Activated CD8-positive, alpha-beta T cell treated with anti-CD3 and anti-CD28 coated beads, Interleukin-2, amount 10 ng/mL, durations not matched to agents 7 days and 5 days (primary cell): ENCODE measurements at places on chromosomes 7 and 10.

GRCh38 chr10:930625-931325, 730 bp downstream of the LARP4B start:
- peak; percentile 30 for DNase-seq
- H3K4me3 ChIP-seq = peak overlapping the region; percentile 96
- H3K27me3 ChIP-seq = no peaks in the 10 kb centered on the region
- H3K36me3 ChIP-seq = peaks cover 21% of the 10 kb centered on the region

GRCh38 chr7:114086537-114086913, 167.7 kb upstream of the PPP1R3A start:
- peak overlapping the region; percentile 73 for H3K4me3 ChIP-seq
- peak overlapping the region; percentile 15 for H3K27ac ChIP-seq
- H3K27me3 ChIP-seq = peaks cover 67% of the 10 kb centered on the region
- peak; percentile 21 for DNase-seq

DNA sequence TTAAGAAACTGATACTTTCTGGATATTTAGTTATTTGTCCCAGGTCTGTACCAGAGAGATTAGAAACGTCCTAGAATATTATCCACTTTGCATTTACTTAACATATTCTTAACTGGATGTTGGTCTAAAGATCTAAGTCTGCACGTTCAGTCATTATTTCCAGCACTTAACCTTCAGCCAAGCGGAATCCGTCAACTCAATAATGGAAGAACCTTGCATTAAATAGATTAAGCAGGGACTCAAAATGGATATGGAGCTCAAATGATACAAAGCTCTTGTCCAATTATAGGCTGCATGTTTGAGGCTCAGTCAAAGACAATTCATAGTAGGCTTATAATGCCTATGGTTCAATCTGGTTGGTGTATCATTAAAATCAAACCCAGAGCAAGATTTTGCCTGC, 162.9 kb downstream of the SEMA3D start:
- no peaks in the 10 kb centered on the region for H3K4me1 ChIP-seq
- H3K27me3 ChIP-seq = peaks cover 3% of the 10 kb centered on the region
- H3K36me3 ChIP-seq = no peaks in the 10 kb centered on the region
- no peak for DNase-seq
- no peak overlapping the region for H3K27ac ChIP-seq

- H3K4me3 ChIP-seq = no peak overlapping the region
- peaks cover 3% of the 10 kb centered on the region for H3K4me1 ChIP-seq
- no peak overlapping the region for H3K27ac ChIP-seq
- H3K27me3 ChIP-seq = peaks cover 89% of the 10 kb centered on the region
Observed at GRCh38 chr7:97011536-97012364, 6.4 kb downstream of the DLX6 start.

GRCh38 chr10:119025776-119026175, 3.7 kb upstream of the NANOS1 start:
- peaks cover 4% of the 10 kb centered on the region for H3K27me3 ChIP-seq
- H3K4me3 ChIP-seq = no peak overlapping the region
- H3K36me3 ChIP-seq = no peaks in the 10 kb centered on the region
- H3K4me1 ChIP-seq = peaks cover 4% of the 10 kb centered on the region

- no peak overlapping the region for H3K4me3 ChIP-seq
- H3K36me3 ChIP-seq = no peaks in the 10 kb centered on the region
- peaks cover 14% of the 10 kb centered on the region for H3K27me3 ChIP-seq
- H3K4me1 ChIP-seq = no peaks in the 10 kb centered on the region
- DNase-seq = no peak
- H3K27ac ChIP-seq = no peak overlapping the region
Observed at GRCh38 chr10:3261921-3262320, 89.3 kb upstream of the PITRM1 start.

GRCh38 chr7:113204415-113204814, 86.1 kb upstream of the SMIM30 start:
- DNase-seq = no peak
- H3K4me3 ChIP-seq = no peak overlapping the region
- H3K27me3 ChIP-seq = no peaks in the 10 kb centered on the region
- H3K27ac ChIP-seq = no peak overlapping the region
- no peaks in the 10 kb centered on the region for H3K4me1 ChIP-seq

DNA sequence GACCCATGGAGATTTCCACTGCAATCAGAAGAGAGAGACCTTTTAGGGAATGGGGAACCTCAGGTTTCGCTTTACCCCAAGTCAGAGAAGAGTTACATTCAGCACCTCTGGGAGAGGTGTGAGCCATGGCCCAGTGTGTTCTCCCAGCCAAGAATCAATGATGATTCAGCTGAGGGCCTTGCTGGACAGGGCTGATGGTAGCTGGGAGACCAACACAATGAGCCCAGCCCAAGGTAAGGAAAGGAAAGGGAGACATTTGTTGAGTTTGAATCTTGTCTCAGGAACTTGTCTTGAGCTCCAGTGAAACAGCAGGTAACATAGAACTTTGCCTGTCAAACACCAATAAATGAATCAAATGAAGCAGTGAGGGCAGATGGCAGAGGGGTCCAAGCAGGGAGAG, 14.0 kb upstream of the PPIA start:
- no peak for DNase-seq
- no peak overlapping the region for H3K4me3 ChIP-seq
- H3K27ac ChIP-seq = peak overlapping the region; percentile 74
- H3K4me1 ChIP-seq = no peaks in the 10 kb centered on the region

GRCh38 chr7:150820578-150821198, 20.1 kb downstream of the TMEM176A start:
- H3K4me1 ChIP-seq = no peaks in the 10 kb centered on the region
- no peak for DNase-seq
- peaks cover 34% of the 10 kb centered on the region for H3K27me3 ChIP-seq
- no peaks in the 10 kb centered on the region for H3K36me3 ChIP-seq

- no peak overlapping the region for H3K4me3 ChIP-seq
- peaks cover 2% of the 10 kb centered on the region for H3K27me3 ChIP-seq
- no peak for DNase-seq
- no peaks in the 10 kb centered on the region for H3K4me1 ChIP-seq
Observed at GRCh38 chr7:24102988-24103387, 181.0 kb upstream of the NPY start.

DNA sequence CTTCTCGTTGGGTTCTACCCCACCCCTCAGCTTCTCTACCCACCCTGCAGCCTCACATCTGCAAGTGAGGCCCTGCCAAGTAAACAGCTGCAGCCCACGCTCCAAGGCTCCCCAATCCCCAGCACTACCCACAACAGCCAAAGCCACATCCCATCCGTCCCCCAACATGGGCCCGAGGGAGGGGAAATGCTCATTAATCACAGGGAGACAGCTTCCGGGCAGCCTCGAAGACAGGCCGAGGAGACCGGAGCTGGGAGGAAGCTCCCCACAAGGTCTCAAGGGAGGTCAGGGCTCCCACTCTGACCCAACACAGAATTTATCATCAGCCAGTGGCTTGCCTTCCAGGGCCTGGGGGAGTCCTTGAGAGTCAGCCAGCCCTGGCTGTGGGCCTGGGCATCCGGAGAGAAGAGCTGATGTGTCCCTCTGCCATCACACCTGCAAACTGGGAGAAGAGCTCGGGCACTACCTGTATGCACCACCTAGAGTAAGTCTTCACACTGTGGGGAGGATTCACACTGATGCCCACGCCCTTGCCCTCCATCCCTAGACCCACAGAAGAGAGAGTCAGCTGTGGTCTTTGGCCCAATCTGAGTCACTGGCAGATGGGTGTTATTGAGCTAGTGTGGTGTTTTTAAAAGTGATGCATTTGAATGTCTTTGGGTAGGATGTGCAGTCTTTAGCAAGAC, 115.5 kb upstream of the ZMIZ1 start:
- H3K36me3 ChIP-seq = no peaks in the 10 kb centered on the region
- H3K27ac ChIP-seq = no peak overlapping the region
- DNase-seq = no peak

- no peak overlapping the region for H3K4me3 ChIP-seq
- H3K27ac ChIP-seq = no peak overlapping the region
- peaks cover 22% of the 10 kb centered on the region for H3K27me3 ChIP-seq
- no peaks in the 10 kb centered on the region for H3K36me3 ChIP-seq
- H3K4me1 ChIP-seq = no peaks in the 10 kb centered on the region
Observed at GRCh38 chr7:1794888-1795542, 124.9 kb downstream of the ELFN1 start.

- peaks cover 21% of the 10 kb centered on the region for H3K4me1 ChIP-seq
- H3K4me3 ChIP-seq = no peak overlapping the region
- H3K27me3 ChIP-seq = peaks cover 34% of the 10 kb centered on the region
- DNase-seq = no peak
- H3K36me3 ChIP-seq = peaks cover 2% of the 10 kb centered on the region
- H3K27ac ChIP-seq = no peak overlapping the region
Observed at GRCh38 chr7:157586426-157586955, 249.7 kb downstream of the DNAJB6 start.

- H3K36me3 ChIP-seq = no peaks in the 10 kb centered on the region
- no peaks in the 10 kb centered on the region for H3K4me1 ChIP-seq
- no peaks in the 10 kb centered on the region for H3K27me3 ChIP-seq
Observed at GRCh38 chr7:11513460-11513859, 318.5 kb downstream of the THSD7A start.

DNA sequence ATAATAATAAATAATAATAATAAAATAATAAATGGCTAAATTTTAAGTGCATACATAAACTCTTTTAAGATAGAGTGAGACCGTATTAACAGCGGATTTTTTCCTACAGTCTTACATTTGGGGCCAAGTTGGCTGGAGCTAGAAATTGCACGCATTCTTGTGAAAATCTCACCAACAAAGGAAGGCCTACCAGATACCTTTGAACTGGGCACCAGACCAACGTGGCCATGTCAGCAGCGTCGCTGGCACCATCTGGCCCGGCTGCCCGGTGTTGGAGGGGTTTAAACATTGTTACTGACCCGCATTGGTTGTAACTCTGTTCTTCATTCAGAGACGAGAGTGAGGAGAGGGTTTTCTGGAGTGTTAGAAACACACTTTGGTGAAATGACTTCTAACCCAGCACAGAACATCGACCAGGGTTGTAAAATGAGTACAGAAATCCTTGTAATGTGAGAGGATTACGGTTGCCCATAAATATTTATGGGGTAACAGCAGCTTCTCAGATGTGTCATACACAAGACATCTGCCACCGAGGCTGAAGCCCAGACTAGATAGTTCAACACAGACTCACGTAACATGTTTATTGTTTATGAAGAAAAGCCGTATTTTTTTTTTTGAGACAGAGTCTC, 34.6 kb upstream of the UNCX start:
- H3K27me3 ChIP-seq = peaks cover 4% of the 10 kb centered on the region
- no peaks in the 10 kb centered on the region for H3K36me3 ChIP-seq
- DNase-seq = no peak
- peaks cover 8% of the 10 kb centered on the region for H3K4me1 ChIP-seq
- H3K27ac ChIP-seq = no peak overlapping the region
- no peak overlapping the region for H3K4me3 ChIP-seq

- DNase-seq = no peak
- H3K36me3 ChIP-seq = no peaks in the 10 kb centered on the region
- no peak overlapping the region for H3K27ac ChIP-seq
- no peak overlapping the region for H3K4me3 ChIP-seq
Observed at GRCh38 chr7:48366096-48366495, 194.8 kb downstream of the ABCA13 start.

DNA sequence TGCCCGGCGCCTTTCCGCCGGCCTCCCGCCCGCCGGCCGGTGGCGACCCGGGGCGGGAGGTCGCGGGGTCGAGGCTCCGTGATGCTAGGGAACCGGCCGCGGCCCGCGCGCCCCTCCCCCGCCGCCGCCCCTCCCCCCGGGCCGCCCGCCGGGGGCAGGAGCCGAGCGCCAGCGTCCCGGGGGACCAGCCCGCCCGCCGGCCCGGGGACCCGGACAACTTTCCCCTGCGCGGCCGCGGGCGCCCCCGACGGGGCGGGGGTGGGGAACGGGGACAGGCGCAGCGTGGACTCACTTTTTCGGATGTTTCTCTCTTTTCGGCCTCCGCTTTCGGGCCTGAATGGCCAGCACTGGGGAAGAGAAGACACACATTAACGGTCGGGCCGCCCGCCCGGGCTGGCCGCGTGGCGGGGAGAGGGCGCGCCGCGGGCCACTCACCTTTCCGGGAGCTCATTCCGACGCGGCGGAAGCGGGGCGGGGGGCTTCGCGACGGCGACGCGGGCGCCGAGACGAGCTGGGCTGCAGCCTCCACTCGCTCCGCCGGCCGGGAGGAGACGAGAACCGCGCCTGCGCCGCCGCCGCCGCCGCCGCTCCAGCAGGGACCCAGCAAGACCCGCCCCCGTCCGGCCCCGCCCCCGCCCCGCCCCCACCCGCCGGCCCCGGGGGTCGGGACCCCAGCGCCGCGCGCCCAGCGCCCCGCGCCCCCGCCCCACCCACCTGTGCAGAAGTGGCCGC, at the start of gene SRPK2:
Gene SRPK2 (minus strand): TSS at position 566 of the 732 bp plus-strand sequence.
- H3K4me3 ChIP-seq = peak within 1 kb of the TSS; percentile 94
- peaks cover 14% of the 10 kb centered on the region for H3K4me1 ChIP-seq
- peak within 1 kb of the TSS; percentile 86 for H3K27ac ChIP-seq
- DNase-seq = peak; percentile 83
- peaks cover 4% of the 10 kb centered on the region for H3K27me3 ChIP-seq

DNA sequence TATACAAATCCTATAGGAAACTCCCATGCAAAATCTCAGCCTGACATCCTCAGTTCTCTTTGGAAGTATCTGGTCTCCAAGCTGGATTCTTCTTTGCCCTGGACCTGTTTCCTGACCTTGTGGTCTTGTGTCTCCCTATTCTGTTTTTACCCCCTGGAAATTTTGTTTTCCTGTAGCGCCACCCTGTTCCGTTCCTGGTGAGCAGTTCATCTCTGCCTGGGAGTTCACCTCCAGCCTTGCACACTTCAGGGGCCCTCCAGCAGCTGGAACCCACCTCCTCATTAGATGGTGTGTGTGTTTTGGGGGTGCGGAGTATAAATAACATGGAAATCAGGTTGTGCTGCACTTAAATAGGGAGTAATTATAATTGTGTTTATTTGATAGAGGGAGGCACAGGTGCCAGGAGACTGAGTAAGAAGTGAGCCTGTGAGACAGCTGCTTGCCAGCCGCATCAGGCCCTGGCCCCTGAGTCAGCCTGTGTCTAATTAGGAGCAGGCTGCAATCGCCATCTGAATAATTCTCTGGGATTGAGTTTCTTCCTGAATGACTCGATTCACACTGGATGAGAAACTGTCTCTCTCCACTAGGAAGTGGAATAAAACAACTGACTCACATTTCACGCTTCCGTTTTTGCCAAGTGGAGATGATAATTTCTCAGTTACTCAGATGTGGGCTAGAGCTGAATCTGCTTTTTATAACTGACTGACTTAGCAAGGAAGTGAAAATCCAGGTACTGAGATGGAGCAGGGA, 69.4 kb upstream of the HECTD2 start:
- H3K36me3 ChIP-seq = no peaks in the 10 kb centered on the region
- H3K27ac ChIP-seq = no peak overlapping the region
- H3K4me1 ChIP-seq = no peaks in the 10 kb centered on the region
- DNase-seq = no peak
- H3K4me3 ChIP-seq = no peak overlapping the region
- H3K27me3 ChIP-seq = no peaks in the 10 kb centered on the region

- H3K27ac ChIP-seq = no peak overlapping the region
- DNase-seq = no peak
- H3K4me1 ChIP-seq = peaks cover 7% of the 10 kb centered on the region
- no peaks in the 10 kb centered on the region for H3K36me3 ChIP-seq
Observed at GRCh38 chr7:39353615-39354376, 212.4 kb upstream of the YAE1 start.

DNA sequence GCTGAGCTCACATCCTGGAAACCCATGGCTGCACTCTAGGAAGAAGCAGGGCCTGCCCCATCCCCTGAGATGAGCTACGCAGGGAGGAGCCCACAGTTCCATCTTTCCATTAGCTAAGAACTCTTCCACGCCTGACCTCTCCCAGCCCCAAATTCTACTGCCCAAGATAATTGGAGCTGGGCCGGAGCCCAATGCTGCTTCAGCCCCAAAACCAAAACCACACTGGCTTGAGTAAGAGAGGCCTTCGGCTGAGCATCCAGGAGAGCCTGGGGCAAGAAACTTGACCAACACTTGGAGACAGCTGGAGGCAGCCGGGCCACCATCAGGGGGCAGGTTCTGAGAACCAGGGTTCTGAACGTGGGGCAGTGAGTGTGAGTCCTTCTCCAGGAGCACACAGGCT, 116.1 kb upstream of the ZMIZ1 start:
- DNase-seq = no peak
- H3K27me3 ChIP-seq = no peaks in the 10 kb centered on the region
- no peaks in the 10 kb centered on the region for H3K36me3 ChIP-seq
- no peak overlapping the region for H3K27ac ChIP-seq
- H3K4me1 ChIP-seq = no peaks in the 10 kb centered on the region
- no peak overlapping the region for H3K4me3 ChIP-seq
